Mesendoderm (in vitro differentiated cells): ENCODE measurements at places on chromosomes 6 and 20.

DNA sequence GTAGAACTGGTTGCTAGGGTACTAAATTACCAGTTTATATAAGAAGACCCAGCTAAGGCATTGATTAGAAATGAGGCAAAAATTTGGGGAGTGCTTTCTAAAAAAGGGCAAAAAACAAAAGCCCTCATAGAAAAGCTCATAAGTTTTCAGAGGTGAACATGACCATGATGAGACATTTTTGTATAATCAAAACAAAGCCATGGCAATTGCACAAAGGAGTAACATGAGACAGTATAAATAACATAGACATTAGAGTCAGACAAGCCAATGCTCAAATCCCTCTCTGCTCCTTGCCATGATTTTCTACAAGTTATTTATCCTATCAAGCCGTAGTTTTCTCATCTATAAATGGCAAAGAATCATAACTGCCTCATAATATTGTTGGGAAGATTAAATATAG, 112.2 kb upstream of the ADTRP start:
- no peak for DNase-seq

GRCh38 chr6:169175360-169175887, 78.2 kb downstream of the THBS2 start:
- no peak for DNase-seq

- DNase-seq, result no peak
Observed at GRCh38 chr6:26483727-26484126, 16.4 kb upstream of the BTN1A1 start.

GRCh38 chr6:36873612-36874442, 776 bp downstream of the PPIL1 start:
- peak; percentile 51 for DNase-seq

DNA sequence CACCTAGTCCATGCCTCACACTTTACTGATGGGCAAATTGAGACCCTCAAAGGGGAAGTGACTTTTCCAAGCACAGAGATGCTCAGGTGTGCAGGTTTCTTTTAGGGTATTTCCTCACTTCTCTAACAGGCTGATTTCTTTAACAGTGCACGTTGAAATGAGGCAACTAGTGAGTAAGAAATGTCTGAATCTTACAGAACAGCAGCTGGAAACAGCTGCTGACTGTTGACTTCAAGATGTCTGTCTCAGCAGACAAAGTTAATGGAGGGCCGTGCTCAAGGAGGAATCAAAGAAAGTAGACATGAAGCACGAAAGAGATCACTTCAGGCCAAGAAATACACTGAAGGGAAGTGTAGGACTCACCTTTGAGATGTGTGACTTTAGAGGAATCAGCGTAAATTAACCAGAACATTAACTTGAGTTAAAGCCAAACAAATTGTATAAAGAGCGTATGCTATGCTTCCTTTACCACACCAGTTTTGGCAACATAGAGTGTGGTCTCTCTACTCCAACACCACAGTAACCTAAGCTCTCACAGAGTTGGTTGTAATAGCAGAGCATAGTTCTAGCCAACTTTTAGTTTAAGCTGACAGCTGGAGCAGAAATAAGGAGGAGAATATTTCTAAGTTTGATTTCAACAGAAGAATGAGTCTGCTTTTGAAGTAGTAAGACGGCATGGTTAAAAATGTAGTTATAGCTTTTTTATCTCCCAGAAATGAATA, 60.9 kb downstream of the SAMD3 start:
- no peak for DNase-seq

GRCh38 chr6:164396071-164397047, 913.0 kb downstream of the C6orf118 start:
- no peak for DNase-seq

- no peak for DNase-seq
Observed at GRCh38 chr6:53293691-53294090, 55.1 kb downstream of the ELOVL5 start.

DNA sequence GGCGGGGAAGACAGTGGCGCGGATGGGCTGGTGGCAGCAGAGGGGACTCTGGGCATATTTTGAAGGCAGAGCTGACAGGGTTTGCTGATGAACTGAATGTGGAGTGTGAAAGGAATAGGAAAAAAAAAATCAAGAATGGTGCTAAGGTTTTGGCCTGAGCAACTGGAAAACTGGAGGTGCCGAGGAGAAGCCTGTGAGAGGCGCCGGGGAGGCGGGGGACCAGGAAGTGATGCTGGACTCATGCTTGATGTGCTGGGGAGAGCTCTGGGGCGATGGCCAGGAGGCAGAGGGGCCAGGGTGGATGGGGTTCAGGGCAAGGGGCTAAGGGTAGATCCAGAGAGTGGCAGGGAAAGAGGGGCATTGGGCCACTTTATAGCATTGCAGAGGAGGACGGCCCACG, 55.8 kb downstream of the SULF2 start:
- DNase-seq, result no peak
